ENCODE measurements at places on chromosomes 13 and 19. TPM values are rescaled to one million over a fixed set of nuclear protein-coding genes. Genes with fewer than 3 reads are reported as not detected.

DNA sequence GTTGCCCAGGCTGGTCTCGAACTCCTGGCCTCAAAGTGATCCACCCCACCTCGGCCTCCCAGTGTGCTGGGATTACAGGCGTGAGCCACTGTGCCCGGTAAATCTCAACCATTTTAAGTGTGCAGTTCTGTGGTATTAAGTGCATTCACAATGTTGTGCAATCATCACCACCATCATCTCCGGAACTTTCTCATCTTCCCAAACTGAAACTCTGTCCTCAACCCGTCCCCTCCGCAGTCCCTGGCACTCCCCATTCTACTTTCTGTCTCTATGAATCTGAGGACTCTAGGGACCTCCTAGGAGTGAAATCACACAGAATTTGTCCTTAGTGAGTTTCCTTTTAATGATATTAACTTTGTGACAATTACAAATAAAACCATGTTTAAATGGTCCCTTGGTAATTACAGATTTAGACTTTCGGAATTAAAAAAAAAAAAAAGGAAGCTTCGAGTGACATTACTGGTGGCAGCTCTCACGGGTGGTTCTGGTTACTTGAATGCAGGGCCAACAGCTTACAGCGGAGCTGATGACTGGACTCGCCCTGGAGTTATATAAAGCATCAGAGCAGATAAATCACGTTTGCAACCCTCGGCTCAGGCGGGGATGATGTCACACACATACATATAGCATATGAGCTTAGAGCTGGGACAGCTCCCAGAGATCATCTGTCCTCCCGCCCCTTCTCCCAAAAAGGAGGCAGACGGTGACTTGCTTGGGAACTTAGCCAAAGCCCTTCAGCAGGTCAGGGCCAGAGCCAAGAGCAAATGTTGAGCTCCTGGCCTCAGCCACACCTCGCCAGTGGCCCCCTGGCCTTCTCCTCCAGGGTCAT lies 89.8 kb downstream of the ZNF557 start:
- no peak for DNase-seq

- DNase-seq: no peak
These were observed 733 bp upstream of the ENOX1 start for GRCh38 chr13:43787518-43787891.

- no peak for DNase-seq
These were observed 192.7 kb downstream of the LHFPL6 start for GRCh38 chr13:39410096-39410901.

DNA sequence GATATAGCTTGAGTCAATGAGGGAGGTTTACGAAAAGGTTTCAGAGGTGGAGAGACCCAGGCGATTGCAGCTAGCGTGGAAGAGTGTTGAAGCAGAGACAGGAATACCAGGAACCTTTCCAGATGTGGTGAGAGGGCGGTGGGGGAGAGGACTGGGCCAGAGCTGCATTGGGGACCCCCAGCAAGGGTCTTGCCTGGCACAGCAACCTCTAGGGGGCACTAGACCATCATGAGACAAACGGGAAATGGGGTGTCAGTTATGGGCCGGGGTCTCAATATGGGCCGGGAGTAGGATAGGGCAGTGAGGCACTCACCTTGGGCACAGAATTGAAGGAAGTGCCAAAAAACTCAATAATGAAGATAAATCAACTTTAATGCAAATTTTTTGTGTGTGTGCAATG lies 2.1 kb upstream of the LRP3 start:
- no peak for DNase-seq

GRCh38 chr13:109401891-109402290 lies 384.5 kb downstream of the IRS2 start:
- no peak for DNase-seq

The SDHAF1 gene
- total RNA-seq: 21.0 TPM

The ZNF667 gene
- not detected for total RNA-seq

The MAMSTR gene
- total RNA-seq: 1.3 TPM

- no peak for DNase-seq
These were observed 69.2 kb downstream of the ZNF100 start for GRCh38 chr19:21698215-21698614.

DNA sequence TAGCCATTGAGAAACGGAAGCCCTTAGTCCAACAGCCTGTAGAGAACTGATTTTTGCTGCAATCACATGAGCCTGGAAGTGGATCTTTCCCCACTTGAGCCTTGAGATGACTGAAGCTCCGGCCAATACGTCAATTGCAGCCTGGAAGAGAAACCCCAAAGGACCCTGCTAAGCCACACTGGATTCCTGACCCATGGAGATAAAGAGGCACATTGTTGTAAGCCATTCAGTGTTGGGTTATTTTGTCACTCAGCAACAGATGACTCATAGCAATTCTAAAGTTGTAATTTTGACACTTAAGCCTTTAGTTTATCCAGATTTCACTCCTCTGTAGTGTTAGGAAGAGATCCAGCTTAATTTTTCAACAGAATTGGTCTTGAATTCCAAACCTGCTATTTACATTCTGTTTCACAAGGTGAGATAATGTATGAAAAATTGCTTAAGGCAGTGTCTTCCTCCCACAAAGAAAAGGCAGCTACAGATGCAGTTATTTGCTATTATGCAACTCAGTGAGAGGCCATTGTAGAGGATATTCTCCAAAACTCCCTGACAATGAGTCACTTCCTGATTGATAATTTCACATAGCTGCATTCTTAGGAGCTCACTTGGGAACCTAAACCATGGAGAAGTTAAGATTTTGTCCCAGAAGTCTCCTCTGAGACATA lies 59.4 kb upstream of the TSHZ3 start:
- no peak for DNase-seq

- no peak for DNase-seq
These were observed 4.8 kb downstream of the ISYNA1 start for GRCh38 chr19:18433015-18433691.

DNA sequence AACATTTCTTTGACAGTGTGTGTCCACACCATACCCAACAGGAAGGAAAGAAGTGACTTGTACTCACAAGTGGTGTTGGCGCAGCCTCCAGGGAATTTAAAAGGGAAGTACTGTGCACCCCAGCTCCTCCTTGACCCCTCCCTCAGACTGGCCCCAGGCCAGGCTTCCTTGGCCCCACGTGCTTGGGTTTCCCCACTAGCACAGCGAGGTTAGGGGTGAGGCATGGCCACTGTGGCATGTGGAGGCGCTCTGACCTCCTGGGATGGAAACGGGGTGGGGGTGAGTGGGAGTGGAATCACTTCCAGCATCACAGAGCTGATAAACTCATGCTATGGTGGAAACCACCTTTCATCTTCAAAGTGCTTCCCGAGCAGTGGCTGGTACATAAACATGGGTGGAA lies 168.6 kb downstream of the ZNF536 start:
- DNase-seq: no peak

- no peak for DNase-seq
These were observed 748.2 kb upstream of the SLITRK5 start for GRCh38 chr13:86922936-86923335.

The PALM gene
- total RNA-seq: 43.7 TPM

- no peak for DNase-seq
These were observed 9.1 kb upstream of the CERS1 start for GRCh38 chr19:18905058-18905456.

DNA sequence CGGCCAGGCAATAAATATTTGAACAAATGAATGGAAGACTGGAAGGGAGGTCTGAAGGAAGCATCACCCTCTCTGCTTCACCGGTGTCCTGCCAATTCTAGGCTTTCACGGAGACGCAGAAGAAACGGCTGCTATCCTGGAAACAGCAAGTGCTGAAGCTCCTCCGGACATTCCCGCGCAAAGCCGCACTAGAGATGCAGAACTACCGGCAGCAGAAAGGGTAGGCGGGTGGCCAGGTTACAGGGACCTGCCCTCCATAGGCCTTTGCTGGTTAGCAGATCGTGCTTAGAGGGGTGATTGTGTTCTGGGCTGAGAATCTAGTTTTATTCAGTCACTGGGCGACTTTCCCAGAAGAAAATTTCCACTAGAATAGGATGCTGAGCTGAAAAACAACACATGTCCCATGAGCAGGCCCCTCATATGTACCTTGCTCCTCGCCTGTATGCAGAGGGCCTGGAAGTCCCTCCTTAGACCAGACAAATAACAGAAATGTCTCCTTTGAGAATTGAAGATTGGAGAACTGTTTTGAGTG lies 11.0 kb downstream of the PAF1 start:
- no peak for DNase-seq

DNA sequence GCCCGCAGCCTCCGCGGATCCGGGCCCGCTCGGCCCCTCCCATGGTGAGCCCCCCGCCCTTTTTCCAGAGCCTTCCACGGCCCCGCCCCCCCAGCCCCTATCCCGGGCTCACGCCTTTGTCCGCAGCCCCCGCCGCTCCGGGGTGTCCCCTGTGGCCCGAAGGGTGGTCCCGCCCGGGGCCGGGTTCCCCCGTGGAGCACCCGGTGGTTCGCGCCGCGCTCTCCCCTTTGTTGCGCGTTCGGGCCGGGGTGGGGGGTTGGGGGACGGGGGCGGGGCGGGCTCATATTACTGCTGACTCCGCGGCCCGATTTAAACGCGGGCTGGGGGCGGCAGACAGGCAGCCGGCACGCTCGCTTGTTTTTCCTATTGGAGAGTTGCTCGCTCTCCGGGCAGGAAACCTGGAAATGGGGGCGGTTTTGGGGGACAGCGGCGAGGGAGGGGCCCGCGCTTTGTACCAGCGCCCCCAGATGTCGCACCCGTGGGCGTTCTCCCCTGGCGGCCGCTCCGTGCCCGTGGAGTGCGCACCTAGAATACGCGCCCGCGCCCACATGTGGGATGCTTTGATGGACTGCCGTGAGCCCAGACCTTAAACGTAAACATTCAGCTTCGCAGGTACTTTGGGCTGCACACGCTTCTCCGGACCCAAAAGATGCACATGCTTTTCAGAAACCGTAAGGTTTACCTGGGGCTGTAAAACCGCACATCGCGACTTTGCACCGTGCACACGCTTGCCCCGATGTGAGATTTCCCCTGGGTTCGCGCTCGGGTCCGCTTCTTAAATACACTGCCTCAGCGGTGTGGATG lies 699 bp downstream of the PTOV1 start:
- no peak for DNase-seq

The ELSPBP1 gene
- not detected for total RNA-seq

GRCh38 chr19:19406878-19407632 lies 1.6 kb downstream of the GATAD2A start:
- DNase-seq: no peak

DNA sequence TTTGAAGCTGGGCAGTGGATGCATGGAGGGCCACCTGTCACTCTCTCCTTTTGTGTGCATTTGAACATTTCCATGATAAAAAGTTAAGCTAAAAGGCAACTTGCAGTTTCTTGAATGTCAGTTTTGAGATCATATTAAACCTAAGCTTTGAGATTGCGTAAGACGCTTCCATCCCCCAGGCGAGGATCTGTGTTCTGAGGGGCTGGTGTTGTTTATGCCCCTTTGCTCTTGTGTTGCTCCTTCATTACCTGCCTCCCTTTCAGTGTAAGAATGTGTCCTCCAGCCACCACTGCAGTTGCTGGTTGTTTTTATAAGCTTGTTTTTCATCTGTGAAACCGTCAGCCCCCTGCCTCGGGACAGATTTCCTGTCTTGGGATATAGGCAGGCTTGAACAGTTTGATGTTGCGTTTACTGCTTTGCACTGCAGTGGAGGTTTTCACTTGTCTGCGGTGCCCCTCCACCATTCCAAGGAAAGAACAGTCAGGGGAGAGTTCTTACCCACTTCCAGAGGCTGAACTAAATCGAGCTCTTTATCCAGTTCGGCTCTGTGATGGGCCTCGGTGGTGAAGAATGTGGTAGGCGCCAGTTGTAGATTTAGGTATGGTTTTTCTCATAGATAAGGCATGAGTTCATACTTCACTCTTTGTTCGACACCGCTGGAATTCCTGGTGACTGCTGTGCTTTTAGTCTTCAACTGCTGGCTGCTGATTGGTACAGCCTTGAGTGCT lies 96.8 kb downstream of the ARHGEF7 start:
- no peak for DNase-seq

GRCh38 chr13:46145950-46146349 lies 36.0 kb downstream of the LCP1 start:
- DNase-seq: no peak

The DCT gene
- total RNA-seq: 0.12 TPM

GRCh38 chr13:99895444-99896368 lies 75.9 kb downstream of the ZIC5 start:
- DNase-seq: no peak

DNA sequence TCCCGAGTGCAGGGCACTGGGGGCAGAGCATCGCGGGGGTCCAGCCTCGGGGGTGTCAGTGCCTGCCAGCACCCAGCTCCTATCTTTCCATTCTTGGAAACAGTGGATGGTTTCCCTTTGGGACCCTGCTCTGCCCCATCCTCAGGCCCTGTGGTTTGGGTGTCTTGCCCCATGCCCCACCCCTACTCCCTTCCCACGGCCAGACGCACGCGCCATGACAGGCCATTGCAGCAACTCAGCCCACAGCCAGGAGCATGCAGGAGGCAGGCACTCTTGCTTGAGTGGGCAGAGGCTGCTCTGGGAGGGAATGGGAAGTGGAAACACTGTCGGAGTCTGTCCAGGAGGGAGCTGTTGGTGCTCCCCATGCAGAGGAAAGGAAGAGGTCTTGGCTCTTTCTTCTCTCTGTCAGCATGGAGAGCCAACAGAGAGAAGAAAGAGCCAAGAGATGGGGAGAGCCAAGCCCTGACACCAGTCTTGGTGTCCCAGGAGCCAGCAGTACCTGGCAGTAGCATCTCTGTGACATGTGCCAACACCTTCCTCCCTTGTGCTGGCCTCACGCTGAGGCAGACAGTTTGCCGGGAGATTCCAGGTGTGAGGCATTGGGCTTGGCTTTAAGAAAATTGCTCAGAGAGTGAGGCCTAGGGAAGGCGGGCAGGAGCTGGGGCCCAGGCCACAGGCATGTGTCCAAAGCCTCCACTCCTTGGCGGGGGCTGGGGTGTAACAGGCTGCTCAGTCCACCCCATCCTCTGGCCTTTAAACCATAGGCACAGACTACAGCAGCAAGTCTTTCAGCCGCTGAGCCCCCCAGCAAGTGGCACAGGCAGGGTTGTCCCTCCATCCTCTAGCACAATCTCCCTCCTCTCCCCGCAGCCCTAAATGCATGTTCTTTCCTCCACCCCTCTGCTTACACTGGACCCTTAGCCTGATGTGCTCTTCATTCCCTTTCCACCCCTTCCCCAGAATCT lies 86.7 kb upstream of the UQCRFS1 start:
- no peak for DNase-seq
